Psoas muscle (tissue), 8 donors: ENCODE measurements at places on chromosomes 12 and 14. TPM values are rescaled to one million over a fixed set of nuclear protein-coding genes. Genes with fewer than 3 reads are reported as not detected.

DNA sequence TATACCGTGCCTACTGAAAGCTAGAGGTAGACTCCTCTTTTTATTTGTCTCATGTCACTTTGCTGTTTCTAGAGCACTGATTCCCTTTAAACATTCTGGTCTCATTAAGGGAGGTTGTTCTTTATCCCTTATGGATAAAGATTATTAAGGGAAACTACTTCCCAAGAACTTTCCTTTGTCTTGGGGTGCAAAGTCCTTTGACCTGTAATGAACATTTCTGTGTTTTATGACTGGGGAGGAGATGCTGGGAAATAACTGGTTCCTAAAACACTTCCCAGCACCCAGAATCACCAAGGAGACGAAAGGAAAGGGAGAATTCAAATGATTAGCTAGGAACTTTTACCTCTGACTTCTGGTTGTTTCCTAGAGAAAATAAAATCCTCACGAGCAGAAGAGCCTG, 63.2 kb upstream of the ACTN1 start:
- no peak for DNase-seq

GRCh38 chr12:54475537-54475936, 2.1 kb upstream of the GTSF1 start:
- DNase-seq, result no peak

DNA sequence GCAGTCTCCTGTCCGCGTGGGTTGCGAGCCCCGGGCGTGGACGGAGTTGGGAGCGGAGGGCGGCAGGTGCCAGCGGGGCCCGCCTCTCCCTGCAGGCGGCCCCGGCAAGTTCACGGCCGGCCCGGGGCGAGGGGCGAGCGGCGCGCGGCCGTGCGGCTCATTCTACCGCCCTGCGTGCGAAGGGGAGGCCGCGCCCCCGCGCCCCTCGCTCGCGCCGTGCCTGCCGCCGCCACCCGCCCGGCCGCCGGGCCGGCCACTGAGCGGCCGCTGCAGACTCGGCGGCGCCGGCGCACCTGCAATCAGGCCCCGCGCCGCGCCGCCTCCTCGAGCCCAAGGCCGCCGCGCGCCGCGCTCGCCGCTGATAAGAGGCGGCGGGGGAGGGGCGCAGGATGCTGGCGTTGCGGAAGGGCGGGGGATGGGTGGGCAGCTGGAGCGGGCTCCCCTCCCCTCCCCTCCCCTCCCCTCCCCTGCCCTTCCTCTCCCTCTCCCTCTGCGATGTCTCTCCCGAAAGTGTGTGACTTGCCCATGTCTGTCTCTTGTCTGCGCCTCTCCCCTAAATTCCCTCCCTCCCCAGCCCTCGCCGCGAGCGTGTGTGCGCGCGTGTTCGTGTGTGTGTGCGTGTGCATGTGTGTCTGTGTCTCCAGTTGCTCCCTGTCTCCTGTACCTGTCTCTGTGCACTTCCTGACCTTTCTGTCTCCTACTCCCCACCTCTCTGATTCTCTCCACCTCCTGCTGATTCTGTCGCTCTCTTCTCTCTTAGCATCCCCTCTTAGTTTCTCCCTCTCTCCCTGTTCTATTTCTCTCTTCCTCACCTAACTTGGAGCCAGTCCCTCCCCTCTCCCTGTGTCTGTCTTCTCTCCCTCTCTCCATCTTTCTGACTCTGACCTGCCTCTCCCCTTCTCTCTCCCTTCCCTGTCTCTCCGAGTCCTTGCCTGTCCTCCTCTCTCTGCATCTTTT, 768.1 kb upstream of the TBX3 start:
- DNase-seq, result peak; percentile 50

DNA sequence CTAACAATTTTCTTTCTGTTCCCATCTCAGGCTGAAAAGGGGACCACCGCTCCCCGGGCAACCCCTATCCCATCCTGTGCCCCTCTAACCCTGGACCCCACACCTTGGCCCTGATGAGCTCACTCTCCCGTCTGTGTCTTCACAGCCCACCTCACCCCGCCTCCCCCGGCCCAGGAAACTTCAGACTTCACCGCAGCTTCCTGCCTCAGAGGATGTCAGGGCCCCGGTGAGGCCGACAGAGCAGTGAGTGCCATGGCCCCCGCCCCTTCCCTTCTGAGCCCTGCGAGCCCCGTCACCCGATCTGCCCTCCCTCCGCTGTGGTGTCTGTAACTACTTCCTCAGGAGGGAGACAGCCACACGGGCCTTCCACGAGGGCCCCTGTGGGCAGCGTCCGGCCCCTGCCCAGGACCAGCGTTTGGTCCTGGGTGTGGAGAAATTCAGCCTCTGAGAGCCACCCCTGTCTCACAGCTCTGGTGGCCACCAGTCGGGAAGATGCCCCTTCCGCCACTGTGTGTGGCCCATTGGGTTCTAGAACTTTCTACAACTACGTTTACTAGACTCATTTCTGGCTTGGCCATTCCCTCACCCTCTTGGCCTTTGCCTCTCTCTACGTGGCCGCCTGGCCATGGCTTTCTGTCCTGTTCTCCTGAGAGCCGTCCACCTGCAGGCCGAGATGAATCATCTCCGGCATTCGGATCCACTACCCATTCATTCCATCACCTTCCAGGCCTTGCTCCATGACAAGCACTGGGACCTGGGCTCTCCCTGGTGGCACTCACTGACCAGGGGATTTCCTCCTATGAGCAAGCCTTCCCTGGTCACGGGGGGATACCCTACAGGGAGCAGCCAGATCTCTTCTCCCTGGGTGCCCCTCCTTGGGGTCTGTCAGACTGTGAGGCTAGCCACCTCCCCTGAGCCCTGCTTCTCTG, 3.4 kb downstream of the RHOF start:
- peak; percentile 60 for DNase-seq

DNA sequence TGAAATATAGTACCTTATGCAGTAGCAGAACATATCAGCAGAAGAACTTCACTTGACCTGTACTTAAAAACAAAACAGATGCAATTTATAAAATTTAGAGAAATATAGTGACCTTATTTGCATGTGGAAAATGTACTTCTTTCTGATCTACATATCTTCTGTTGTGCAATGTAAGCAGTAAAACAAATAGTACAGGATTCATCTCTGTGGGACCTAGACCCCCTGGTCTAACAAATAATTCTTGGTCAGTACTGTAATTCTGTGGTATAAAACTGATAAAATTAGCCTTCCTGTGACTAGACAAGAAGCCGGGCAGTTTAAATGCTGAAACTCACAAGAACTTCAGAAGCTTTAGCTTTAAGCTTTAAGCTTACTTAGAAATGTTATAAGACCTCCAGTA, 21.6 kb downstream of the HIF1A start:
- DNase-seq, result no peak

DNA sequence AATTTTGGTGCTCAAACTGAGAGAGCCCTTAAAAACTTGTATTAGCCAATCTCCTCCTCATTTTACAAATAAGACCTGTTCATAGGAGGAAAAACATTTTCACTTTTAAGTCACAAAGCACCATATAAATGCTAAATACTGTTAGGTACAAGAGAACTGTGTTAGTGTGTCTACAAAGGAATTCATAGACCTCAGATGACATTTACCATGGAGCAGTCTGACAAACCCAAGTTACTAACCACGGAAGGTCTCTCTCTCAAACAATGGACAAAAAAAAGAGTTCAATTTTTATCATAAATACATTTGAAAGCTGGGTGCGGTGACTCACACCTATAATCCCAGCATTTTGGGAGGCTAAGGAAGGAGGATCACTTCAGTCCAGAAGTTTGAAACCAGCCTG, 10.0 kb downstream of the SBNO1 start:
- no peak for DNase-seq

- no peak for DNase-seq
These were observed 57.7 kb downstream of the ATP2A2 start for GRCh38 chr12:110338754-110339153.

- DNase-seq, result no peak
These were observed 397.4 kb downstream of the ADAMTS20 start for GRCh38 chr12:43154498-43155045.

- DNase-seq, result no peak
These were observed 31.0 kb downstream of the RTL1 start for GRCh38 chr14:100872259-100873095.

GRCh38 chr14:93832665-93833064, 44.4 kb upstream of the PRIMA1 start:
- DNase-seq, result no peak

PTPRO gene
- polyA plus RNA-seq, result 0.45 TPM

JPH4 gene
- polyA plus RNA-seq, result 0.03 TPM

ADSS1 gene
- polyA plus RNA-seq, result 187 TPM

ANG gene
- 3.5 TPM for polyA plus RNA-seq

TGM1 gene
- 1.3 TPM for polyA plus RNA-seq
